ENCODE measurements at places on chromosomes 7 and 10.

GRCh38 chr10:91340613-91341362 lies 69.4 kb upstream of the HECTD2 start:
- no peak for DNase-seq

DNA sequence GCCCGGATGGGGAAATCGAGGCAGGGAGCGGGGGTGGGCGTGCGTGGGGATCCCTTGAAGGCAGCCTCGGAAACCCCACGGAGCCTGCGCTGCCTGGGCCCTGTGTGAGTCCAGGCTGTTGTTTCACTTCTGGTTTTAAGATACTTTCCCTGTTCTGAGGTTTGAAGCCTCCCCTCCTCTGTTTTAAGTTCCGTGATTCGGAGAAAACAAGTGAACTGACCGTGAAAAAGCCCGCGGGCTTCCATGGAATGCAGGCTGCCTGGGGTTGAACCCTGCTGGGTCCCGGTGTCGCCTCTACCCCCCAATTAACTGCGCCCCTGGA lies 401 bp downstream of the LRRC27 start:
- DNase-seq = no peak

DNA sequence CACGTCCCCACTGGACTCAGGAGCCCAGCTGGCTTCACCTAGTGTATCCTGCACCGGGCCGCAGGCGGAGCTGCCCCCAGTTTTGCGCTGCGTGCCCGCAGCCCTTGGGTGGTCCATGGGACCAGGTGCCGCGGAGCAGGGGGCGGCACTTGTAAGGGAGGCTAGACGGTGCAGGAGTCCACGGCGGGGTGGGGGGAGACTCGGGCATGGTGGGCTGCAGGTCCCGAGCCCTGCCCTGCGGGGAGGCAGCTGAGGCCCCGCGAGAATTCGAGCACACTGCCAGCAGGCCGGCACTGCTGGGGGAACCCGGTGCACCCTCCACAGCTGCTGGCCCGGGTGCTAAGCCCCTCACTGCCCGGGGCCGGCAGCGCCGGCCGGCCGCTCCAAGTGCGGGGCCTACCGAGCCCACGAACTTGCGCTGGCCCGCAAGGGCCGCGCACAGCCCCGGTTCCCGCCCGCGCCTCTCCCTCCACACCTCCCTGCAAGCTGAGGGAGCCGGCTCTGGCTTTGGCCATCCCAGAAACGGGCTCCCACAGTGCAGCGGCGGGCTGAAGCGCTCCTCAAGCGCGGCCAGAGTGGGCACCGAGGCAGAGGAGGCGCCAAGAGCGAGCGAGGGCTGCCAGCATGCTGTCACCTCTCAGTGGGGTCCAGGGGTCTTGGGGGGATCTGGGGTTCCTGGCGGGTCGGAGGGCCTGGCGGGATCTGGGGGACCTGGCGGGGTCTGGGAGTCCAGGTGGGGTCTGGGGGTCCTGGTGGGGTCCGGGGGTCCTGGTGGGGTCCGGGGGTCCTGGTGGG lies 81.4 kb downstream of the VIPR2 start:
- DNase-seq = no peak

GRCh38 chr10:103682631-103683030 lies 172.7 kb downstream of the SH3PXD2A start:
- no peak for DNase-seq

DNA sequence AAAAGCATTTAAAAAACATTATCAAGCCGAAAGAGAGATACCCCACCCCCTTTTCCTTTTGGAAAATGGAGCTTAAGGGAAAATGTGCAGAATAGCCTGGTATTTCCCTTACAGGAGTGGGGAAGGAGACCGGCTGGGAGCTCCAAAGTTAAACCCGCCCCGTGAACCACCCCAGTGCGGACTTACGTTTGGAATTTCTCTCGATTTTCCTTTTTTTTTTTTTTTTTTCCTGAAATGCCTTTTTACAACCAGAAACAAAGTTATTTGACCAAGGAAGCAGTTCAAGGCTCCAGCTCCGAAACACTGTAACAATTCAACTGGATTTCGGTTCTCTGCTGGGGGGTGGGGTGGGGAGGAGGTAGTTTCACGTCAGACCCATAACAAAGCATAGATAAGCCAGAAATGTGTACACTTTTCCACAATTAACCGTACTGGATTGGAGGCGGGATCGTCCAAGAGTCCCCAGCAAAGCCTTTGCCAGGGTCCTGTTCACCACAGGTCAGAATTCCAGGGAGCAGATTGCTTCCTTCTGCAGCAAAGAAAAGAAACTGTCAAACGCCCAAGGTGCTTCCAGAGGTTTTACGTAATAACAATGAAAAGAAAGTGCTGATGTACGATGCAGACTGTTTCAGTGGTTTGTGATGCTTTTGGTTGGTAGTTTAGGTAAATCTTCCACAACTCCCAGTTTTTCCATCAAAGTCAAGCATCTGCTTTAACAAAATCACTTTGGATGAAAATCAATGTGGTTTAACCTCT lies 6.7 kb downstream of the SKIDA1 start:
- DNase-seq = peak; percentile 49

GRCh38 chr10:114618722-114619121 lies 39.4 kb downstream of the ABLIM1 start:
- no peak for DNase-seq

DNA sequence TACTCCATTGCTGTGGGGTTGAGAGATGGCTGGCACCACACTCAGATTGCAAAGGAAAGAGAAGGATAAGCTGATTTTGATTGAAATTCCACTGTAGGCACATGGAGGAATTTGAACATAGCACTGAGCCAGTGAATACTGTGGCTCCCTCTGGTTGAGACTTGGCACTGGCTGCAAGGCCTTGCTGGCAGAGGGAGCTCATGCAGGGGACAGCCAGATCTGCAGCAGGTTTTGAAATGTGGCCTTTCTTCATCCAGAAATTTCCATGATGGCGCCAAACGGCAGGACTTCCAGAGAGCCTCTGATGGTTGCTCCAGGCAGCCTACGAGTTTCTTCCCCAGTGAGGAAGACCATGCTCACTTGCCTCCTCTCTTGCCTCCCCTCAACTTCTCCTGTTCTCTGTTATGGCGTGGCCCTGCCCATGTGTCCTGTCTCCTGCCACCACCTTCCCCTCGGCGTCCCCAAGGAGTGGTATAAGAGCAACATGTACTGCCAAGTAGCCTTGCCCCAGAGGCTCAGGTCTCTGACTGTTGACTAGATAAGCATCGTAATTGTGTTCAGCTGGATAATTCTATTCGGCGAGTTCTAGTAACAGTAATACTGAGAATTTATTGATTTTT lies 265.6 kb downstream of the CCDC3 start:
- no peak for DNase-seq

DNA sequence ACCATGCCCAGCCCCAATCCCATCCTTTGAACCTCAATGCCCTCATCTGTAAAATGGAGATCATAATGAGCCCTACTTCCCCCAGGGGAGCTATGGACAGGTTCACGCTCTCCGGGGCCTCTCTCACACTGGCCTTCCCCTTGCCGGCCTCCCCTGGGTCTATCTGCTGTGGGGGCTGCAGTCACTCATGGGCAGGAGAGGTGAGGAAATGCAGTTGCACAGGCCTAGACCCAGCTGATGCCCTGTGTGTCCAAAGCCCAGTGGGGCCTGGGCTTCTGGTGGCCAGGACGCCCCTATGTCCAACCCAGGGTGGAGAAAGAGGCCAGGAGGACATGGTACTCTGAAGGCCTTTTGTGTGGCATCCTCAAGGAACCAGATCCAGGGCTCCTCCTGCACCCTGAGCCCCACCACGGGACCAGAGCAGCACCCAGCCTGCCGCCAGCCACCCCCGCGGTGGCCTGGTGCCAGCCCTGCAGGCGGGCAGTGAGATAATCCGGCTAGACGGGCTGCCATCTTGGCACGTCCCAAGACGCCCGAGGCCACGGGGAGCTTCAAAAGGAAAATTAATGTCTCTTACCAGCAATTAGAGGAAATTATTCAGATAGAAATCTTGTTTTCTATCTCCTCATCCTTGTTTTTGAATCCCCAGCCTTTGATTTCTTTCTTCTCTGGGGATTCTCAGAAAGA lies 39.0 kb downstream of the MYL10 start:
- no peak for DNase-seq

Data from HAP-1 (cell line).